ENCODE measurements at places on chromosomes 4 and X.

GRCh38 chr4:154457471-154457870, 34.1 kb downstream of the DCHS2 start:
- no peak for DNase-seq

- peak; percentile 37 for DNase-seq
Observed at GRCh38 chrX:12978205-12979025, 3.5 kb downstream of the TMSB4X start.

DNA sequence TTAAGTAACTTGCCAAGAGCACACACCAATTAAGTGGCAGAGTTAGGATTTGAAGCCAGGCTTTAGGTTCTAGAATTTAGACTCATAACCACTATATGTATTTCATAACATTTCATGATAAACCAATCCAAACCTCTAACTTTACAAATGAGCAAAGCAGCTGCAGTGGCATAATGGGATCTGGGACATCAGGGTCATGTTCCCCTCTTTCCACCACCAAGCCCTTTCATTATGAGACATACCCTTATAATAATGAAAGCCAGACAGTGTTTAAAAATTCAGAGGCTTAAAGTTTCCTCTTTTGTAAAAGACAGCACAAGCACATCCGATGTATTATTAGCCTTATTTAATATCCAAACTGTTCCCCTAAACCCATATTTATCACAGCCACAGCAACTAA, 28.3 kb upstream of the AMELX start:
- DNase-seq, result no peak

- DNase-seq, result no peak
Observed at GRCh38 chr4:120007896-120008436, 58.7 kb downstream of the MAD2L1 start.

DNA sequence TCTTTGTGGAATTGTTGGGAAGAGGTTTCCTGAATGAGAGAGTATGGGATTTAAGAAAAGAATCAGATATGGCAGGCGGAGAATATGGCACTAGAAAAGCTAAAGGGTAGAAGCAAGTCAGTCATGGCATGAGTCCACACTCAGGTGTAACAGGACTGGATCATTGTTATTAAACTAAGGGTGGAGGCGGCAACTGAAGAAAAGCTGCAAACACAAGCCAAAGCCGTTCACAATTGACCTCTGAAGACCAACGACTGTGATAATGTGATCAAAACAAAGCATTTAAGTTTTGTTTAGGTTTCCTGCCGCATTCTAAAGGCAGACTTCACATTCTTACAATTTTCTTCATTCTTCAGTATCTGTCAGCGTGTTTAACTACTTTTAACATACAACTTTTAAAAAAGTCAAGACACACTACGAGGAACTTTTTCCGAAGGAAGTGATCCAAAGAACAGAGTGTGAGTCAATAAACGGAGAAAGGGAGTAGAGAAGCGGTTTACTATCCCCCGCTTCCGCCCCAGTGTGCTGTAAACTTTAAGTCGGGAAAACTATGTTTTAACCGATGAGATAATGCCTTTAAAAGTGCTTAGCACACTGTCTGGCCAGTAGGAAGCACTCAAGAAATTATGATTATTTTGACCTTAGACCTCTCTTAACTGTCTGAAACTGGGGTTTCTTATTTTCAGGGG, 909 bp upstream of the SLAIN2 start:
- DNase-seq, result no peak

DNA sequence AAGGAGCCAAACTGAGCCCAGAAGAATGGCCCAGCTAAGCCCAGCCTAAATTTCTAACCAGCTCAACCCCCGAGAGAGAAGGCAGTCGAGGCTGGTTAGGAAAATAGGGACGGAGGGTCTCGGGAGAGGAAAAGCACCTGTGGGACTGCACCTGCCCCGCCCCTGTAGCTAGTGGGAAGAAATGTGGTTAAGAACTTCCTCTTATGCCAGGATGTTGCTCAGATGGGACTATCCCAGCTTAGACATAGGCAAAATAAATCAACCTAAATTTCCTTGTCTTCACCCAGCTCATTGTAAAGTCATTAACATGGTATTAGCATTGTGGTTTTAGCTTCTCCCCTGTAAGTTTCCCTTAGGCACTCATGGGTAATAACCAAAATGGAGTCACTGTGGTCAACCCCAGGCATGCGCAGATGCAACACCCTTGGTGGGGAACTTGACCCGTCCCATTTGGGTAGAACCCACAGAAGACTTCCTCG, 86.8 kb downstream of the ZNF718 start:
- no peak for DNase-seq

DNA sequence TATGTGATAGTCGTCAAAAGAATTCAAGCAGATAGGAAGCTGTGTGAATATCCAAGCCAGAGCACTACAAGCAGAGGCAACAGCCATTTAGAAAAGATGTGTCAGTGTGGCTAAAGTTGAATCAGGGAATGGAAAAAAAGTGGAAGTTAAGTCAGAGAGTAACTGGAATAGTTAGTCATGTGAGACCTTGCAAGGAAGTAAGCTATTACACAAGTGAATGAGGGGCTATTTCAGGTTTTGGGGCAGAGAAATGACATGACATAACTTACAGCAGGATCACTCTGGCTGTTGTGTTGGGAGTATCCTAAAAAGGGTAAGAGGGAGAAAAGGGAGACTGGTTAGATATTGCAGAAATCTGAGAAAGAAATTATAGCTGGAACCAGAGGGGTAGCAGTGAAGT, 236.6 kb upstream of the PCDH18 start:
- DNase-seq, result no peak

GRCh38 chr4:8218371-8219031, 19.4 kb downstream of the SH3TC1 start:
- DNase-seq, result no peak

DNA sequence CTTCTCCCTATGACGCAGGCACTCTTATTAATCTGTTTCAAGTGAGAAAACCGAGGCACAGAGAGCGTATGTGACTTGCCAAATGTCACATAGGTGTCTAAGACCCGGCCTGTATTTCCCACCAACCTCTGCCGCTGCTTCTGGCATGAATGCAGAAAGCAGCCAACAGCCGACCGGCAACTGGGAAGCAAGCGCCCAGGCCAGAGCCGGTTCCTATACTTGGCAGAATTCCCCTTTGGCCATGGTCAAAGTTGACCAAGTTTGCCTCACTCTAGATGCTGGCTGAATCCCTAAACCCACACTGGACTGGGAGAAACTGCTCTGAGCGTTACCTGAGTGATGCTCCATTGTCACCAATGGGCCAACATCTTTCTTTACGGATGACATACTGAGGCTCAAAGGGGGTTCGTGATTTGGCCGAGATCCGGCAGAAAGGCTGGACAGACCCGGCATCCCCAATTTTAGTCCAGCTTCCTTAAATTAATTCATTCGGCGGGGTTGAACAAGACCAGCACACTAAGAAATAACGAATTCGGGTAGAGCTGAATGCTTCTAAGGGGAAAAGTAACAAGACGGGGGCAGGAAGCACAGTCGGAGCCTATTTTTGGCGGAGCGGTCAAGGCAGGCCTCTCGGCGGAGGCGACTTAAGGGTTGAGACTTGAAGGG, 11.2 kb downstream of the MSX1 start:
- DNase-seq, result no peak

All from uterus (tissue), 4 donors.